Pulmonary artery endothelial cell (primary cell): ENCODE measurements at places on chromosomes 13 and 19. TPM values are rescaled to one million over a fixed set of nuclear protein-coding genes. Genes with fewer than 3 reads are reported as not detected.

TLE6 gene
- 1.9 and 3.4 TPM in 2 replicates for total RNA-seq

CABP5 gene
- not detected in 2 replicates for total RNA-seq

CCDC169 gene
- total RNA-seq, result 3.8 and 4.7 TPM in 2 replicates

SULT2A1 gene
- not detected in 2 replicates for total RNA-seq

CLDN10 gene
- 0.28 and 0.40 TPM in 2 replicates for total RNA-seq

CASP14 gene
- total RNA-seq, result not detected in 2 replicates

CD70 gene
- total RNA-seq, result not detected in 2 replicates

TDRD12 gene
- total RNA-seq, result 0.07 and 0.40 TPM in 2 replicates

RAB20 gene
- total RNA-seq, result 1.7 and 1.8 TPM in 2 replicates

TEKTIP1 gene
- not detected in 2 replicates for total RNA-seq

MISP gene
- total RNA-seq, result 0.04 TPM in 1 of 2 replicates, not detected in the other
